Cortex of kidney (tissue), 1 donor: ENCODE measurements at places on chromosomes 5 and 9.

GRCh38 chr5:114060866-114061265, 301.0 kb upstream of the KCNN2 start:
- no peak for DNase-seq

GRCh38 chr5:15850939-15851341, 328.7 kb downstream of the MARCHF11 start:
- DNase-seq = no peak

DNA sequence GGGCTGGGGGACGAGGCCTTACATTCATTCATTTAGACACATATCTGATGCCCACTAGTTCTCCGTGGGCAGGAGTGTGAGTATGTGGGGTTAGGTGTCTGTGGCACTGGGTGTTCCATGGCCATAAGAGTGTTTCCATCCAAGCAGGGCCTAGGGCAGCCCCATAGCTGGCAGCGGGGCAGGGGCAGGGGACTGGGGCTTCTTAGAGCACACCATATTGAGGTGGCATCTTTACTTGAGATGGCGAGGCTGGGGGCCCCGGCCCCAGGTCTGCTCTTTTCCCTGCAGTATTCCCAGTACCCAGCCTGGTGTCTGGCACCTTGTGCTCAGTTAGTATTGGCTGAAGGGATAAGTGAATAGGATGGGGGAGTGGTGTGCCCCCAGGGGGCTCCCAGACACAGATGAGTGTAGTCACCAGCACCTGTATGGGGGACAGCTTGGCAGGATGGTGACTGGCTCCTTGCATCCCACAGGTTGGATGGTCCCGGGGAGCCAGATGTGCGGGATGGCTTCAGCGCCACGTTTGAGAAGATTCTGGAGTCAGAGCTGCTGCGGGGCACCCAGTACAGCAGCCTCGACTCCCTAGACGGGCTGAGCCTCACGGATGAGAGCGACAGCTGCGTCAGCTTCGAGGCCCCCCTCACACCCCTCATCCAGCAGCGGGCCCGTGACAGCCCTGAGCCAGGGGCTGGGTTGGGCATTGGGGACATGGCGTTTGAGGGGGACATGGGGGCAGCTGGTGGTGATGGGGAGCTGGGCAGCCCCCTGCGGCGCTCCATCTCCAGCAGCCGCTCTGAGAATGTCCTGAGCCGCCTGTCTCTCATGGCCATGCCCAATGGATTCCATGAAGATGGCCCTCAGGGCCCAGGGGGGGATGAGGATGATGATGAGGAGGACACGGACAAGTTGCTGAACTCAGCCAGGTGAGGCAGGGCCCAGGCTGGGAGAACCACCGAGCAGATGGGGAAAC, 17.5 kb downstream of the PSD2 start:
- no peak for DNase-seq

DNA sequence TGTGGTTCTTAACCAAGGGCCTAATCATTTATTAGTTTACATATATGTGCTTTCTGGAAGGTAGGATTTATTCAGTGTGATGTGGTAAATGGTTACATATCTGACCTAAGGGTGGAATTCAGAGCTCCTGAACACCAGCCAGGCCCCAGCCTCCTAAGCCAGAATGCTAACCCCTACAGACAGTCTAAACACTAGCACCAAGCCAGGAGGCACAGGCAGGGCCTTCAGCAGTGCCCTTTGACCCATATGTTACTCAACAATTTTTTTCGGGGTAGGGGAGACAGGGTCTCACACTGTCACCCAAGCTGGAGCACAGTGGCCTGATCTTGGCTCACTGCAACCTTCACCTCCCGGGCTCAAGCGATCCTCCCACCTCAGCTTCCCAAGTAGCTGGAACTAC, 40.3 kb downstream of the PRKACG start:
- no peak for DNase-seq

- no peak for DNase-seq
Observed at GRCh38 chr5:140321796-140322195, 18.9 kb upstream of the PFDN1 start.
